Stimulated activated CD8-positive, alpha-beta memory T cell treated with anti-CD3 and anti-CD28 coated beads, Interleukin-4, amount 100 ng/mL, for 1 hour (primary cell): ENCODE measurements at places on chromosomes 7 and 10.

DNA sequence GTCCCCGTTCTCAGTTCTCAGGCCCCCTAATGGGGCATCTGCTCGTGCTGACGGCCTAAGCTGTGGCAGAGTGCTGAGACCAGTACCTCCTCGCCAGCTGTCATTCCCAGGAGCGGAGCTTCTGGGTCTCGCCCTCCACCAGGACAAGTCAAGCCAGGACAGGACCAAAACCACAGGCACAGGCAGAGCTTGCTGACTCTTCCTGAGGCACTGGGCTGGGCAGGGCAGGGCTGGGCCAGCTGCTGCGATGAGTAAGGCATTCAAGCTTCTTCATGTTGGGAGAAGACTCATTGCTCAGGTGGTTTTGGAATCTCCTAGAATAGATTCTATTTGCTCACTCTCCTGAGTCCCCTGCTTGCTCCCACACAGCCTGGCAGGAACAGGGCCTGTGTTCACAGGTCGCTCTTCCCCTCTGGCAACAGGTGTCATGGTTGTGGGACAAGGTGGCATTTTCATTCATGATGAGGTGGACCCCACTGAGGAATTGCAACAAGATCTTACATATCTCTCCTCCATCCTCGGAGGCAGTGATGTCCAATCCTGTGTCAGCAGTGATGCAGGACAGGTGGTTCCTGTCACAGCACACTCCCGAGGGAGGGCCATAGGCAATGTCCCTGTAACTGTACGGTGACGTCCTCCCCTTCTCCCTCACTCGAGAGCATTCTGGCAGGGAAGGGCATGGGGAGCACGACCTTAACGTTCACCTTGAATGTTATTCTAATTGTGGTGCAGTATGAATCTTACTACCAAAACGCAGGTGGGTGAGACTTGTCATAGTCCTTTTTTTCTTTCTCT, 17.0 kb upstream of the SH3PXD2A start:
- no peak for DNase-seq

DNA sequence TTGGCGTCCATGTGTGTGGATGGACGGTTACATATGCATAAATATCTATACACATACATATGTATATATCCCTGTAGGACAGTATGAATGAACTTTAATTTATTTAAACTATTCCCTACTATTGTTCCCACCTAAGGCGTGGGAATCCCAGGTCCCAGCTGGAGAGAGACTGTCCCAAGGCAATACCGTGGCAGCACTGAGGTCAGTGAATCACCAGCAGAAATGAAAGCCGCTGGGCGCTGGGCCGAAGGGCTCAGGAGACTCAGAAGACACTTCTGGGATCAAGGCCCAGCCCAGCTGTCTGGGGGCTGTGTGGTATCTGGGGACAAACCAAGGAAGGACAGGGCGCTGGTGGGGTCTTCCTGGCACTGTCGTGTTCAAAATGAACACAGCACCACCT, 49.6 kb upstream of the MYL10 start:
- no peak for DNase-seq

- DNase-seq = no peak
Observed at GRCh38 chr7:148121401-148121800, 469.2 kb upstream of the C7orf33 start.

- DNase-seq = no peak
Observed at GRCh38 chr10:58486821-58487220, 25.9 kb upstream of the BICC1 start.

DNA sequence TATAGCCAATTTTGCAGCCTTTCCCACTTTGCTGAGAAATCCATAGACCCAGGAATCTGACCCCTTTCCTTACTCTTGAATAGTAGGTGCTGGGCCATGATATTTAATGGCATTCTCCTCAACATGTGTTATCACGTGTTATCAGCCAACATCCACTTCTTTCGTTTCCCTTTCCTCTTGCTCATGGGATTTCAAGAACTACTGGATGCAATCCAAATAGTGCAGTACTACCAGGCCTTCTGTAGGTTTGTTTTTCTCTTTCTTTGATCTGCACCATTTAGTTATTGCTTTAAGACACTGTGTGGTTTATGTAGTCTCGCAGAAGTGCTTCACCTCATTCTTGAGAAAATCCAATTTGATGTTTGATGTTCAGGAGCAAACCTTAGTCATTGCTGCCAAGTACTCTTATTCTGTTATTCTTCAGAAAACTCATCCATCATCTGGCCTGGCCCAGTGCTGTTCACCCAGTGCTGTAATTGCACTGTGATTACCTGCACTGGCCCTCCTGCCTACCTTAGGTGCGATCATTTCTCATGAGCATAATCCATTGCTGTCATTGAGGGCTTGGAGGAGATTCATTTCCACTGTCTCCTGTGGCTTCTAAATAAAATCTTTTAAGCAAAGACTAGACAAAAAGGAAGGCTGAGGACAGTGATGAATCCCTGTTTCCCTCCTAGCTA, 315.3 kb downstream of the BMPER start:
- no peak for DNase-seq

DNA sequence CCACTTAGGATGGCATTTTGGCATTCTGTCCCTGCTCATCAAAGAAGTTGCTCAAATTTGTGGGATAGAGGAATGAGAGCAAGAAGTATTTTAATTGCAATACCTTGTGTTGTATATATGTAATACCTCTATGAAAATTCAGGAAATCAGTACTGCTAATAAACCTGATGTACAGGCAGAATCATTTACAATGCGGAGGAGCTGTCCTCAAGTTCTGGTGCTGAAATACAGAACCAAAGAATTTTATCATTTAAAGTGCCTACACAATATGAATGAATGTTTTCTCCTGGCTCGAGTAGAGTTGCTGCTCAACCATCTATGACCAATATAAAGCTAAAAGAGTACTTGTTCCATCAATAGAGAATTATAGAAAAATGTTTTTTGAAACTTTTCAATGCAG, 305.8 kb downstream of the PLXNA4 start:
- DNase-seq = no peak

GRCh38 chr10:127146661-127147060, 49.7 kb downstream of the INSYN2A start:
- DNase-seq = no peak

DNA sequence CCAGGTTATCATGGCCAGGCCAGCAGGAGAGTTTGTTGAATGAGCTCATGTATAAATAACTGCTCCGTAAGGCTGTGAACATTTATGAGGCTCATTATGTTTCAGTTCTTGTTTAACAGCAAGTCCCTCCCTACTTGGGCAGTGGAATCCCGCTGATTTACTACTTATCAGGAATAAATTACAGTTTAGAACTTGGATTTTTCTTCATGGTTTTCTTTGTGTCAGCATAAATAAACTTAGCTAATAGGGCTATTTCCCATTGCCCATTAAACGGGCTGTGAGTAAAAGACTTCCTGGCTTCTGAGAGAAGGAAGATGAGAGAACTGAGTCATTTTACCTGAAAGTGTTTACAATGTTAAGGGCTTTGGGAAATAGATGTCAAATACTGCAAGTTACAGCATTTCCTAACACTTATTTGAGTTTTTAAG, 701.6 kb upstream of the ANKRD30A start:
- DNase-seq = no peak

DNA sequence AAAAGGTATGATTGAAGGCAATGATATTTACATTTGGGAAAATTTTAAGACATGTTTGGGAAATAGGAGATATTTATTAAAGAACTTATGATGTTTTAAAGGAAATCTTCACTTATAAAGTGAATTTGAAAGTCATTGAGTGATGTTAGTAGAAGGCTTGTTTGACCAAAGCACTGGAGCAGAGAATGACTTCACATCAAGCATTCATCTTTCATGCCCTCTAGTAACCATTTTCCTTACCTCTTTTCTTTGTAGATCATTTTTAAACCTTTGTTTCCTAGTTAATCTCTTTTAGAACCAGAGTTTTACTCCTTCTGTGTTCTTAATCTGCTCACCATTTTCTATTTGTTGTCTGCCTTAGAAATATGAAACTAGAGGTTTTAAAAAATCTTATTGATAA, 111.3 kb upstream of the FOXP2 start:
- no peak for DNase-seq

GRCh38 chr7:41640487-41640886, 62.4 kb downstream of the INHBA start:
- no peak for DNase-seq

GRCh38 chr7:16436306-16436705, 15.0 kb upstream of the CRPPA start:
- DNase-seq = no peak

DNA sequence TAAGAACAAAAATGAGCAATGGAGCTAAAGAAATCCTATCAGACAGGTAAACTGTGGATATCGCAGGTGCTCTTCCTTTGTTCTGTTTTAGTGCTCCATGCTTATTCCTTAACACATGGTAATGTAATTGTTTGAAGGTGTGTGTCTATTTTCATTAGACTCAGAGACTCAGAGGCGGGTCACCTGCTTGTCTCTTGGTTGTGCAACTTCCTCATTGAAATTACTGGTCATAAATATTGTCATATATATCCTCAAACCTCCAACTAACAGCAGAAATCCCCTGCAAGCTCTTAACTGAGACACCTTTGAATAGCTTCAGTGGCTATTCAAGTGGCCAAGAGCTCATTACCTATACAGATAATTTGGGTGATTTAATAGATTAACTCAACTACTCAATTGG, 177.2 kb downstream of the PTN start:
- DNase-seq = no peak

DNA sequence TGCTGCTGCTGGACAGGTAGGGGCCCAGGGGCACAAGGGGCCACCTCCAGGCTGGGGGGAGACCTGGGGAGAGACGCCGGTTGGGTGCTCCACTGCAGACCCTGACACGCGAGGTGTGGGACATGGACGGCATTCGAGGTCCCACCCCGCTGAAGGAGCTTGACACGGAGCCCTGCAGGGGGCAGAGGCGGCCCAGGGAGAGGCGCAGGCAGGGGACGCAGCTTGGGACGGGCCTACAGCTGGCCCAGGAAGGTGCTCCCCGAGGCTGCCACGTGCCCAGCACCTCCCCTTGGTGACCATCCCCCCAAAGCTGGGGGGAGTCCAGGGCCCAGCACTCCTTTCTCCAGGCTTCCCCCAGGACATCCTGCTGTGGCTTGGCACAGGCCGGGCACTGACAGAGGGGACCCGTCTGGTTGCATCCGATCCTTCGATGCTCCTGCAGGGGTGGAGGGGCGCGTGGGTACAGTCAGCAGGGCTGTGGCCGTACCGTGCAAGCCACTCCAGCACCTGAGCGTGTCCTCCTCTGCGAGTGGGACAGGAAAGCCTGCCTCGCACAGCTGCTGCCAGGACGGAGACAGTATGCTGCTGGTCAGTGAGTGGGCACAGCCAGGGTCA, 174.4 kb downstream of the ELFN1 start:
- no peak for DNase-seq

- DNase-seq = no peak
Observed at GRCh38 chr7:129831424-129832058, 121.2 kb downstream of the UBE2H start.

GRCh38 chr7:106766551-106766950, 98.5 kb upstream of the PIK3CG start:
- DNase-seq = no peak

DNA sequence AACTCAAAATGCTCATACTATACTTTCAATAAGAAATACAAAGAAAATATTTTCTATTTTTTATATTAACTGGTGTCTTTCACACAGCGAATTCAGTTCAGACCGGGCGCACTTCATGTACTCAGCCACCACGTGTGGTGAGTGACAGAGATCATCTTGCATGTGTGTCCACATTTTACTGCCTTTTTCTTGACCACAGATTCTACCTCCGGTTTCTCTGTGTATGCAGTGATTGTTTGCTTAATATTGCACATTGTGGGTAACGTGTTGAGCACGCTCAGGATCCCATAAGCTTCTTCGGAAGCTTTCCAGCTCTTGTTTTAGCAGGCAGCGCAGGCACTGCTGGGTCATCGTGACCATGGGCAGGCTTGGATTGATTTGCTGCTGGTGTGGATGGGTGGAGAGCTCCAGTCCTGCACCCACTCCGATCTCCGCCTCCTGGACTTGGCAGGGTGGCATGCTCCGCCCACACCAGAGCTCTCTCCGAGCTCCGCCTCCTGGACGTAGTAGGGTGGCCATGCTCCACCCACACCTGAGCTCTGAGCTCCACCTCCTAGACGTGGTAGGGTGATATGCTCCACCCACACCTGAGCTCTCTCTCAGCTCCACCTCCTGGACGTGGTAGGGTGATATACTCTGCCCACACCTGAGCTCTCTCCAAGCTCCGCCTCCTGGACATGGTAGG, 253.3 kb downstream of the DIP2C start:
- DNase-seq = no peak

DNA sequence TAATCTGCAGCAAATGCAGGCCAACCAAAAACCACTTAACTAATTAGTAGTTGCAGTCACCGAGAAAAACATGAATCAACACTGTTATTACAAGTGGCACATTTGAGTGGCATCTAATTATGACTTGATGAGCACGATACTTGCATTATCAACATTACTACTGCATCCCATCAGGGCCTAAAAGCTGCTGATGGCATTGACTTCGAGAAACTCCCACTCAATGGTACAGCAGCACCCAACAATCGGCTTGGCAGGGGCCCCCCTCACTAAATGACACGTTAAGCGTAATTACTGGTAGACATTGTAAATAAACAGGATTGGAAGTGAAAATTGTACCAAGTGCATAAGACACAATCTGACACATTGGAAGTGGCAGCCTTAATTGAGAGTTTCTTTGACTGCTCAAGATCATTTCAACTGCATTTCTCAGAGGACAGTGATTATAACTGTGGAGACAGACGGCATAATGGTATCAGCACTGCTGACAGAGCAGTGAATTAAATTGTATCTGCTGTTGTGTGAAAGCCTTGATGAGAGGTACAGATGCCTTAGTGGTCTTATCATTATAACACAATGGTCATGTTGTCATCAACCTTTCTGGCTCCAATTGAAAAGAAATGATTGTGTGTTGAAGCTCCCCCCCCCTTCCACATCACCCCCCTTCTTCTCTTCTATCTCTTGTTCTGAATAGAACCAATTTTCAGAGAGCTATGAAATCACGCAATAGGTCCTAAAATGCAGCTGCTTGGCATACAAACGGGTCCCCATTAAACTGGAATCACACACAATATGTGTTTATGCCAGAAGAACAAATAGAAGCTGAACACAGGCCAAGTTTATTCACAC, 43.4 kb downstream of the SHTN1 start:
- DNase-seq = no peak

- DNase-seq = no peak
Observed at GRCh38 chr7:122467661-122468449, 163.3 kb upstream of the FEZF1 start.

DNA sequence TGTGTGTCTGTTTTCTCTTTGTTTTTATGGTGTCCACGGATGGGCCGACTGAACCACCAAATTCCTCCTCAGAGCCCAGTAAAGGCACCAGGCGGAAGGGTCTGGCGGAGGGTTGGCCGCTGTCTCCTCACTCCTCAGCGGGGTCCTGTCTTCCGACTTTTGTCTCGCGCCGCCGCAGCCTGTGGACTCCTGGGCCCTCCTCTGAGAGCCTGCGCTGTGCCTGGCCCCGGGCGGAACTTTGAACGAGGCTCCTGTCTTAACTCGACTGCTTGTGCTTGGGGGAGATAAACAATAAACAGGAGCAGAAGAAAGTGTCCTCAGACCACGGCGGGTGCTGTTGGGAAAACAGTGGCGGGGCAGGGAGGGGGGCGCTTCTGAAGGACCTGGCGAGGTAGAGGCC, 2.2 kb upstream of the FAM20C start:
- DNase-seq = no peak
